Cerebellum (tissue), 4 donors: ENCODE measurements at places on chromosomes 5 and 9.

GRCh38 chr5:6686915-6687409 lies 26.3 kb upstream of the TENT4A start:
- DNase-seq, result no peak

DNA sequence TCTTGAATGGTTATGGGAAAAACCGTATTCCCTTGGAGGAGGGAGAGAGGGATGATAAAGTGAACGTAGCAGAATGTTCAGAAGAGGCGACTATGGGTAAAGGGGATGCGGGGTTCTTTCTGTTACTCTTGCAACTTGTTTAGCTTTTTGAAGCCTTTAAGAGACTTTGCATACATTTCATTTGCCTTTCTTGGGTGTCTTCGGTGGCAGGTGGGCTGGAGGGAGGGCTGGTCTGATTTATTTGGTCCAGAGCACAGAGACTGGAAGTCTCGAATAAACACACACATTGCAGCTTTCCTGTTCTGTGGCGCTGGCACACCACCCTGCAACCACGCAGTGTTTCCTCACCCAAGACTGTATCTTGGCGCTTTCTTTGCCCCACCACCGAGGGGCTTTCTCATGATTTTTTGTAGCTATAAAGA lies 23.2 kb downstream of the TTF1 start:
- no peak for DNase-seq

GRCh38 chr9:2332663-2333062 lies 288.9 kb upstream of the VLDLR start:
- DNase-seq, result no peak

- no peak for DNase-seq
These were observed 433.2 kb downstream of the MAT2B start for GRCh38 chr5:163938595-163938994.

DNA sequence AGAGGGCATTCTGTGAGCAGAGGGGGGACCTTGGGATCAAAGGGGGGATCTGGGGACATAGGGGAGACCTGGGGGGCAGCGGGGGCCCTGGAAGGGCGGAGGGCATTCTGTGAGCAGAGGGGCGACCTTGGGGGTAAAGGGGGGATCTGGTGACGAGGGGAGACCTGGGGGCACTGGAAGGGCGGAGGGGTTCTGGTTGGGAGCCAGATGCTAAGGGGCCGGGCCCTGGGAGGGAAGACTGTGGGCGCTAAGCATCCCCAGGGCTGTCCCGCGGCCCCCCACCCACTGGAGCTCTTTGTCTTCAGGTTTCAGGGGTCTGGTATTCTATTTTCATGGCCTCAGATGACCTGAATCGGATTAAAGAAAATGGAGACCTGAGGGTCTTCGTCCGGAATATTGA lies 748 bp downstream of the LCN9 start:
- DNase-seq, result no peak

GRCh38 chr9:73129941-73130685 lies 21.6 kb upstream of the ANXA1 start:
- no peak for DNase-seq

DNA sequence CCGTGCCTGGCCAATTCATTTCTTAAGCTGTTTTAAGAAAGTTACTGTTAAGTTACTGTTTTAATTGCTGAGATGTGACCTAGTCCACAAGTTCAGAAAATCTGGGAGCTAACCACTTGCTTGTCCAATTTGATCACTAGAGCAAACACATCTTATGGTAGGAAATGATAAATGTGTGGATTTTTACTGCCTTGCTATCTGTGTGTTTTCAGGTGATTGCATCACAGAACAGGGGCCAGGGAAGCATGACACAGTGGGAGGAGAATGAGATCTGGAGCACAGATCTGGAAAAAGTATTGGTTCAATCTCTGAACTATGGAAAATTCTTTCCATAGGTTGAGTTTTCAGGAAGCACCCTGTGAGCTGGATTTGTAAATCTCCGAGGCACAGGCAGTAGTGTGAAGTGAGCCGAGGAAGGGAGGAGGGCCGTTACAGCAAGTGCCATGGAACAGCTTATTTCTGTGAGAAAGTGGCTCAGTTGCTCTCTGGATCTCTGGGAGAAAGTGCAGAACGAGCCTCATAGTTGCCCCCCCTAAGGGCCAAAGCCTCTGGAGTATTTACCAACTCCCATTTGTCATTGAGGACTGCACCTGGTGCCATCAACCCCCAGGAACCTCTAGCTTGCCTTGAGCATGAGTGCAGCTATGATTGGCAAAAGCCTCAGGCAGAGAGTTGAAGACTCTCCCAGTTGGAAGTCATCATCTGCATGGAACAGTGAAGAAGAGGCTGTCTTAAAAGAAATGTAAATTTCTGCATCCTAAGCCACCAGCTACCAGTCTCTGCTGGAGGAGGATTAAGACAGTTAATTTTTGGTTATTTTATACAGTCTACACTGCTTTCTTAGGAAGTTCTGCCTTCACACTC lies 161.8 kb upstream of the CLINT1 start:
- DNase-seq, result no peak

GRCh38 chr9:129574911-129575585 lies 45.9 kb downstream of the C9orf50 start:
- no peak for DNase-seq

DNA sequence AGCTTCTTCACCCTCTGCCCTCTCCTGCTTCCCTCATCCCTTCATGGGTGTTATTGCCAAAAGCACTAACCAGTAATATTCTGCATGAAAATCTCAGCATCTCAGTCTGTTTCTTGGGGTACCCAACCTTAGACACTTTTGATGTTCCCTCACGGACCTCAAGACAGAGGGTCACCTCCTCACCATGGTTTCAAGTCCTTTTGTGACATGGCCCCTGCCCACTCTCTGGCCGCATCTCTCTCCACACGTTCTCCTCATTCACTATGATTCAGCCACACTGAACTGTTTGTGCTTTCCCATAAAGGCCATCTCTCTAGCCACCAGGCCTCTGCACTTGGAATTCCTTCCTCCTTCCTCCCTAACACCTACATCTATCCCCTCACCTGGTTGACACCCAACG lies 111.5 kb upstream of the SPOCK1 start:
- DNase-seq, result no peak

- no peak for DNase-seq
These were observed 445.0 kb upstream of the SMC2 start for GRCh38 chr9:103649086-103649485.

- no peak for DNase-seq
These were observed 9.0 kb downstream of the HTR1A start for GRCh38 chr5:63953217-63953616.

GRCh38 chr9:125612616-125613015 lies 94.4 kb downstream of the MAPKAP1 start:
- DNase-seq, result no peak

- no peak for DNase-seq
These were observed 31.4 kb upstream of the BRD3 start for GRCh38 chr9:134099123-134099761.

DNA sequence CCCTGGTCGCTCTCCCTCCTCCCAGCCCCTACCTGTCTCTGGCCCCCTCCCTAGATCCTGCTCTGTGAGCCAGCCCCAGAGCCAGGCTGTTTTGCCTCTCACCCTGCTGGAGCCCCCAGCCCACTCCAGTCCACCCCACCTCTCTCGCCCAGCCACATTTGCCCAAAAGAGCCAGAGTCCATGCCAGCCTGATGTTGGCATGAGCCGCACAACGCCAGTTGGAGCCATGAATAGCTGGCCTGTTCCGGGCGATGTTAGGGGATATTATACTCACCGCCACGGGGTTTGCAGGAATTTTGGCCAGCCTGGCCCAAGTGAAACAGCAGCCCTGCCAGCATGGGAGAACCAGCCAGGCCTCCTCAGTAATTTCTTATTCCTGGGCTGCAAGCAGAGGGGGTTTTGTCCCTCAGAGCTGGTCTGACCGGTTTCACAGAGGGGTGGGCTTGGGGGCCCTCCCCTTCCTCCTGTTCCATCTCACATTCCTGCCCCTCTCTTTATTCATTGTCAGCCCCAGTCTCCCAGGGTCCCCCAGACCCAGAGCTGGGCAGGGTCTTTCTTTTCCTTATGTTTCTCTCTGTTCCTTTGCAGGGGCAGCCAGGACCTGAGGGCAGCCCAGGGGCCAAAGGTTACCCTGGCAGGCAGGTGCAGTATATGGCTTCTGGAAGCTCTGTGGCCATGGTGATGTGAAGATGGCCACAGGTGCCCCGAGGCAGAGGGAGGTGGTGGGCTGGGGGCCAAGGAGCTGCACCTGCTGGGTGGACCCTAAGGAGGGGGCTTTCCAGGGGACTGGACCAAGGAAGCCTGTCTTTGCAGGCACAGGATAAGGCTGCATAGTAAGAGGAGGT lies 50.1 kb downstream of the COL27A1 start:
- no peak for DNase-seq

- no peak for DNase-seq
These were observed 8.5 kb upstream of the TMEM268 start for GRCh38 chr9:114602620-114603019.

DNA sequence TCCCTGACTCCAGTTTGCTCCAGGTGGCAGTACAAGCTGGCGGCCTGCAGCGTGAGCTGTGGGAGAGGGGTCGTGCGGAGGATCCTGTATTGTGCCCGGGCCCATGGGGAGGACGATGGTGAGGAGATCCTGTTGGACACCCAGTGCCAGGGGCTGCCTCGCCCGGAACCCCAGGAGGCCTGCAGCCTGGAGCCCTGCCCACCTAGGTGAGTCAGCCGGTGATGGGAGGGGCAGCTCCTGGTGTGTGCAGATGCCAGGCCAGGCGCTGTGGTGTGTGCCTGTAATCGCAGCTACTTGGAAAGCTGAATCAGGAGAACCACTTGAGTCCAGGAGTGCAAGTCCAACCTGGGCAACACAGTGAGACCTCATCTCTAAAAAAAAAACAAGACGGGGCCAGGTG lies 10.0 kb upstream of the CACFD1 start:
- DNase-seq, result no peak

GRCh38 chr9:103985077-103985476 lies 109.0 kb upstream of the SMC2 start:
- DNase-seq, result no peak

- DNase-seq, result no peak
These were observed 33.5 kb upstream of the LPCAT1 start for GRCh38 chr5:1557114-1557873.

- no peak for DNase-seq
These were observed 18.0 kb upstream of the PRR16 start for GRCh38 chr5:120446068-120446492.

GRCh38 chr5:173230690-173231380 lies 4.2 kb downstream of the NKX2-5 start:
- DNase-seq, result no peak

- no peak for DNase-seq
These were observed 1.3 kb upstream of the PARP8 start for GRCh38 chr5:50665091-50665490.

DNA sequence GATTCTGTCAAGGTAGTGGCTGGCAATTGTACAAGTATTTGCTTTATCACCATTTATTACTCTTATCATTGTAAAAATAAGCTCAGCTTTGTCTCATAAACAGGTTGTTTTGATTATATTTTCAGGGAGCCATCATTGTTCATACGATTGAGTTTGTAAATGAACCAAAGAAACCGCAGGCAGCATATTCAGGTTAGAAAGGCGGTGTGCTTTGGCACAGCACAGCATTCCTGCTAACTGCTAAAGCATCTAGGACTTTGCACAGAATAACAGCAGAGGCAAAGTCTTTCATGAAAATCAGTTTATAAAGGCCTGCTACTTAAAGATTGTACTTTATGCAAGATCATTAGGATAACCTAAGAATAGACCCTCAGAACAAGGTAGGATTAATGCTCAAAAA lies 281.5 kb upstream of the SLC24A2 start:
- DNase-seq, result no peak

DNA sequence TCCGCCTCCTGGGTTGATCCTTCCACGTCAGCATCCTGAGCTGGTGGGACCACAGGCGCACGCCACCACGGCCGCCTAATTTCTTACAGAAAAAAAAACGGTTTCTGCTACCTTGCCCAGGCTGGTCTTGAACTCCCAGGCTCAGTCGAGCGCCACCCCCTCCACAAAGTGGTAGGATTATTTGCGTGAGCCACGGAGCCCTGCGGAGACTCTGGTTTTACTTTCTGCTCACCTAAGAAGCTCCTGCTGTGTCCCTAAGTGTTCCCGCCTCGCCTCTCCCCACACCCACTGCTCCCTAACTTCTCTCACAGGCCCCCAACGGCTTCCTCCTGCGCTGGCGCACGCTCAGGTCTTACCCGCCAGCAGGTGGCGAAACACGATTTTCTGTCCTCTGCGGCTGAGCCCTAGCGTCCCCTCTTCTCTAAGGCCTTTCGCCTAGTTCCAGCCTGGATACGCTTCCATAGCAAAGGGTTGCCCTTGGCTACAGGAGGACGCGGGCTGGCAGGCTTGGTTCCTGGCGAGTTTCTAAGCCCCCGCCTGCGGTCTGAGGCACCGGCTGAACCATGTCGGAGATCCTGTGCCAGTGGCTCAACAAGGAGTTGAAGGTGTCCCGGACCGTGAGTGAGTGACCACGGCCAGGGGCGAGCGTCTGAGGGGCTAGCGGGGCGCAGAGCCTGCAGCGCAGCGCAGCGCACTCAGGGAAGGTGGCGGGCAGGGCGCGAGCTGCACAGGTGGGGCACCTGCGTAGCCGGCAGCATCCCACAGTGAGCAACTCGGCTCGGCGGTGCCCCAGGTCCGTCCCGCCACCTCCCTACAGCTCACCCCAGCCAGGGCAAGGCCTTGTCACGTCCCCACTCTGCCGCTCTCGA lies at the start of gene SPEF2:
Gene SPEF2 (plus strand): TSS at position 429 of the 869 bp plus-strand sequence. CDS start 135 bp downstream, at position 564.
- peak; percentile 70 for DNase-seq
